ENCODE measurements at places on chromosomes 2 and 18.

GRCh38 chr2:166344286-166345113 lies 31.2 kb downstream of the SCN9A start:
- DNase-seq, result no peak

- DNase-seq, result no peak
Observed at GRCh38 chr18:46297621-46298020, 193.4 kb downstream of the HAUS1 start.

DNA sequence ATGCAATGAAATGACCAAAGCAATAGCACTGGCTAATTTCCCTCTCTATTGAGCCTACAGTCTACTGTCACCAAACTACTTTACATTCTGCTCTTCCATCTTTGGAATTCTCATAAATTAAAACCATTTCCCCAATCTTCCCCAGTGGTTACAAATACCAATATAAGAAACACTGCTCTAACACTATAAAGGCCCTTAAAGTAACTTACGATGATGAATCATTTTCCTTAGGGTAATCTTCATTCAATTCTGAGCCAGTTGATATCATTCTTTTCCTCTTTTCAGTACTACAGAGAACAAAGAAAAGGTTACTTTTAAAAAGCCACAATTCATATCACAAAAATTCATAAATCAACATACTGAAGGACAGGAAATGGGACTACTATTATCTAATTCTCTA lies 22.1 kb downstream of the USP37 start:
- DNase-seq, result no peak

GRCh38 chr18:40937386-40937785 lies 1017.6 kb upstream of the PIK3C3 start:
- no peak for DNase-seq

DNA sequence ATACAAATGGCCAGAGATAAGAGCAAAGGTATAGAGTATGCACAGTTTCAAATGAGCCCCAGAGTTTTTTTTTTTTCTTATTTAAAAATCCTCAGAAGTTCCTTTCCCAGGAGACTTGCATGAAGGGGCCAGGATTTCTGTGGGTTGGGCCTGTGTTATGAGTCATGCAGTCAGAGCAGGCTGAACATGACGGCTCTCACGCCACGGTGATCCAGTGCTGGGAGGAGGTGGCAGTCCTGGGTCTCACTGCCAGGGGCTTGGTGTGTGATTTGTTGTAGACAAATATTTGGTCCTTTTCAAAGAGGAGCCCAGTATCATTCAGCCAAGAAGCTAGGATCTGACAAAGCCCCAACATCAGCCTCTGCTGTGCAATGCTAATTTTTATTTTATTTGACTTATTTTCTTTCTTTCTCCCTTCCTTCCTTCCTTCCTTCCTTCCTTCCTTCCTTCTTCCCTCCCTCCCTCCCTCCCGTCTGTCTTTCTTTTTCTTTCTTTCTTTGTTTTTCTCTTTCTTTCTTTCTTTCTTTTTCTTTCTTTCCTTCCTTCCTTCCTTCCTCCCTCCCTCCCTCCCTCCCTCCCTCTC lies 10.4 kb upstream of the KCNE4 start:
- DNase-seq, result peak; percentile 4

DNA sequence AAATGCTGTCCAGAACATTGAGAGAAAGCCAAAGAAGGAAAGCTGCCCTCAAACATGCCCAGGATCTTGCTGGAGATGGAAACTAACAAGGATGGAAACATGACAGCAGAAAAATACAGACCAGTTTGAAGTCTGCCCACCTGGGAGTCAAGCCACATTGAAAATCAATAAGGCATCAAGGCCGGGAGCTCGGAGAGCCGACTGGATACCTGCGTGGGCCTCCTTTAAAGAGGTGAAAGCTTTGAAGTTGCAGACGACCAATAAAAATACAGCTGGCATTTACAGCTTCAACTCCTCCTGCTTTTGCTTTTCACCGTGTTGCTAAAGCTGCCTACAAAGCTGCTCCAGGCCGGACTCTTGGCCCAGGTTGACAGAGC lies 279.7 kb downstream of the SRBD1 start:
- no peak for DNase-seq

DNA sequence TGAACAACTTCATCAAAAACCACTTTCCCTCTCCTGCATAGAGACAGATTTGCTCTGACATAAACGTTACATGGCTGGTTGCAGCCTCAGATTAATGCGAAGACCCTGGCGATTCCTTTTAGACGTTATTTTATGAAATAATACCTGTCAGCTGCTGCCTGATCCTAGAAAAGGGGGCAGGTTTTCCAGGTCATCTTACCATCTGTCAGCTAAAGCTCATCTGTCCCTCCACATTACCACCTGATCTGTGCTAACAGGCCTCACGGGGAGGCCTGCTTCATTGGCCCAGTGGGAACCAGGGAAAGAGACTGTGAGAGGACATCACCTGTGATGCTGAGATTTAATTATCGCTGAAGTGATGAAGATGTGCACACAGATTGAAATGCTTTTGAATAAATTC lies 261.0 kb downstream of the ARHGAP15 start:
- no peak for DNase-seq

- DNase-seq, result no peak
Observed at GRCh38 chr2:38106405-38107094, 30.6 kb upstream of the CYP1B1 start.

GRCh38 chr2:27149570-27150405 lies 984 bp downstream of the TCF23 start:
- no peak for DNase-seq

DNA sequence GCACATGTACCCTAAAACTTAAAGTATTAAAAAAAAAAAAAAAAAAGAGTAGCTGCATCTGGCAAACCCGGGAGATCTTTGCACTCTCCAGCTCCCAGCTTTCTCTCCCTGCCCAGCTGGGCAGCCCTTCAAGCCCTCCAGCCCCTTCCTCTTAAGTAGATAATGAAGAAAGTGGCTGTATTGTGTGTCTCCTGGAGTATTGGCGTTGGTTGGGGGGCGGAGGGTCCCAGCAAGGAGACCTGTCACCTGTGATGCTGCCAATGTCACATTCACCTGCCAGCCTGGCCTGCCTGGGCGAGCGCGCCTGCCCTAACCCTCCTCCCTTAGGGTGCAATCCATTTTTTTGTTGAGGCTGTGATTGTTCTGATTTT lies 2.0 kb downstream of the C2orf72 start:
- no peak for DNase-seq

- DNase-seq, result no peak
Observed at GRCh38 chr18:49590608-49591007, 28.8 kb downstream of the LIPG start.

GRCh38 chr2:69677914-69678313 lies 34.4 kb upstream of the AAK1 start:
- DNase-seq, result no peak

DNA sequence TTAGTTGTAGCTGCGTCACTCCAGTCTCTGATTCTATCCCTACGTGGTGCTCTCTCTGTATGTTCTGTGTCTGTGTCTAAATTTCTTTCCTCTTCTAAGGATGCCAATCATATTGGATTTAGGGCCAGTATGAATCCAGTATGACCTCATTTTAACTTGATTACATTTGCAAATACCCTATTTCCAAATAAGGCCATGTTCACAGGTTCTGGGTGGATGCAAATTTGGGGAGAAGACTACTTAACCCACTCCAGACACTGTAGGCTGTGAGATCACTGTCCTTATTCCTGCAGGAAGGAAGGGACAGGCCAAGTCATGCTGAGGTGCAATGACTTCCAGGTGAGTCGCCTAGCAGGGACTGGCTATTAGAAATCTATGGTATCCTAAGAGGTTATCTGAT lies 272.2 kb downstream of the CELF4 start:
- no peak for DNase-seq

DNA sequence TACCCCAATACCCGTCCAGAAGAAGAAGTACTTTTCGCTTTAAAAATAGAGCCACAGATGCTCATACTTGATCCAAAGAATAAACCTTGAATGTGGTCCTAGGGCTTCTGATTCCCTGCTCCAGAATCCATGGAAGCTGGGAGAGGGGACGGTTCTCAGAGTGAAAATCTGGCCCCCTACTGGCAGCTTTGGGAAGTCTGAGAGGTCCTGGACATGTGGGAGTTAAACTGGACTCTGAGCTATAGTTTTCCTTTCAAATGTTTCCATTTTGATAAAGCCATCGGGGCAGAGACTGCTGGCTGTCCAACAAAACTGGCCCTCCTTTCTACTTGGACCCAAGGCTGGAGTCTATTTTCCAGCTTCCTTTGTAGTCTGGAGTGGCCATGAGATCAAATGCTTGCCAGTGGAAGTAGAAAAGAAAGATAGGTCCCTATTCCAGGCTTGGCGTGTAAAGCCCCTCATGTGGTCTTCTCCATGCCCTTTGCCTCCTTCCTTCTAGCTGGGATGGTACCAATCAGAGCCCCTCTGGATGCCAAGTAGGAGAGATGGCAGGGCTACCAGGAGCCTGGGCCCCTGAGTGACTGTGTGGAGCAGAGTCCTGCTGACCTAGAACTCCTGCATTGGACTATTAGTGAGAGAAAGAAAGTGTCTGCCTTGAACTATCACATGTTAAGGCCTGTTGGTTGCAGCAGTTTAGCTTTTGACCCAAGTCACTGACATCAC lies 37.7 kb upstream of the TBC1D8 start:
- DNase-seq, result no peak

DNA sequence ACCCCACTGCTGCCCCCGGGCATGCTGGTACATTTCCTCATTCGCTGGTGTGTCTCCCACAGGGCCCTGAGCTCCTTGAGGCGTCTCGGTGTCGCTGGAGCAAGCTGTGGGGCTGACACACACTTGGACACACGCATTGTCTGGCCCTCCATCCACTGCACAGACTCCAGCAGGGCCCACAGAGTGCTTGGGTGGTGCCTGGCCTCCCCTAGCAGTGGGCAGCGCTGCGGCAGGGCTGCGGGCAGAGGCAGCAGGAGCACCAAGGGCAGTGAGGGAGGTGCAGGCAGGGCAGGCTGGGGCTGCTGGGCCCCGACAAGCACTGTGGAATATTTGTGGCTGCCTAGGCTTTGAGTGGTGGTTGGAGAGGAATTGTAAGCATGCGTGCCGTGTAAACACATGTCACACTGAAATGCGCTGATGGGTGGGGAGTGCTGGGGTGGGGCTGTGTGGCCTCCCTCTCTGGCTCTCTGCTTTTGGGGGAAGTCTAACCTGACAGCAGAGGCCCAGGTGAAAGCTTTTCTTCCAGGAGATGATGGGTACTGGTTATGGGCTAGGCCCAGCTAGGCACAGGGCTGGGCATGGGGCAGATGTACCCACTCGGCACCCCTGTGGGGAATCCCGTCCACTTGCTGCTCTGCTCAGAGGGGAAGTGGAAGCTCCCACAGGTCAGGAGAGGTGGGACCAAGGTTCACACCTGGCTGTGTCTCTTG lies 55.5 kb upstream of the HS6ST1 start:
- no peak for DNase-seq

DNA sequence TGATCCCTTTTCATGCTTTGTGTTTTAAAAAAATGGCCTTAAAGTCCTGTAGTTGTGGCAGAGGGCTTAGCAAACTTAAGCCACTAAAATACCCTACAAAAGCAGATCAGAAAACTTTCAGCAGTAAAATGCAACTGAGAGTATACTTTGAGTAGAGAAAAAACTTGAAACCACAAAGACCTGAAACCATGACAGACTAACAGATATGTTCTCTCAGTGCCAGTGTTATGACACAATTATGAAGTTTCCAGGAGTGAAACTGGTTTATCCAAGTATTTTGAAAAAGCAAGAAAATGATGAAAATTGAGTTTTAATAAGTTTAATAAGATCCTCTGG lies 74.5 kb downstream of the SPRED2 start:
- DNase-seq, result no peak

- DNase-seq, result no peak
Observed at GRCh38 chr2:121043827-121044222, 241.2 kb downstream of the TFCP2L1 start.

DNA sequence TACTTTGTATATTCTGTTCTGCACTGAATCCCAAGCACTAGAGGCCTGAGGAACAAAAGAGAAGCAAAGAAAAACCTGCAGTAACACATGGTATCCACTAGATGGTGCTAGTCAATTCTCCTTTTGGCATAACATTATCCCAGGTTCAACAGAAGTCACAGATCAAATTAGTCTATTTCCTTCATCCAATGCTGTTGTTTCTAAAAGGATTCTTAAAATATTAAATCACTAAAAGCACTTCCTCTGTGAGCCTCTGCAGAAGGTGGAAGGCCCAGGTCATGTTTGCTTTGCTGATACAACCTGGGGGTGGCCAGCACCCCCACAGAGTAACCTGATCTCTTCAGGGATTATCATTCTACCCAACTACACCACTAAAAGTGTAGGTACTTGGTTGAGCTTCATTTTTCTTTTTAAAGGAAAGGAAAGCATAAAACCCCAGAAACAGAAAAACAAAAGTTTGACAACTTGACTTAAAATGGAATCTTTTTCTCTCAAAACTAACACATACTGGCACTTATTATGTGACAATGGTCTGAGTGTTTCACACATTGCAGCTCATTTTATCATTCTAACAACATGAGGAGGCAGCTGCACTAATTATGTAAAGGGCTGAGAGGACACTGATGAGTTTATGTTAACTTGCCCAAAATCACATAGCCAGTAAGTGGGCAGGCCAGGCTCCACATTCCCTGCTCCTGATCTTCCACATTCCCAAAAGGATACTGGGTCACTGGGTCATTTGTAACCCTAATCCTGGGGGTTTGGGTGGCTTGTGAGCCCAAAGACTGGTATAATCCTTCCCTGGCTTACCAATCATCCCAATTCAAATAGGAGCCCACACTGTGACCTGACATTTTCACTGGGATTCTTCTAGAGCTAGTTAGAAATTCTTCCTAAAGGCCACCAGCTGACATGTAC lies 66.8 kb upstream of the DNER start:
- no peak for DNase-seq

DNA sequence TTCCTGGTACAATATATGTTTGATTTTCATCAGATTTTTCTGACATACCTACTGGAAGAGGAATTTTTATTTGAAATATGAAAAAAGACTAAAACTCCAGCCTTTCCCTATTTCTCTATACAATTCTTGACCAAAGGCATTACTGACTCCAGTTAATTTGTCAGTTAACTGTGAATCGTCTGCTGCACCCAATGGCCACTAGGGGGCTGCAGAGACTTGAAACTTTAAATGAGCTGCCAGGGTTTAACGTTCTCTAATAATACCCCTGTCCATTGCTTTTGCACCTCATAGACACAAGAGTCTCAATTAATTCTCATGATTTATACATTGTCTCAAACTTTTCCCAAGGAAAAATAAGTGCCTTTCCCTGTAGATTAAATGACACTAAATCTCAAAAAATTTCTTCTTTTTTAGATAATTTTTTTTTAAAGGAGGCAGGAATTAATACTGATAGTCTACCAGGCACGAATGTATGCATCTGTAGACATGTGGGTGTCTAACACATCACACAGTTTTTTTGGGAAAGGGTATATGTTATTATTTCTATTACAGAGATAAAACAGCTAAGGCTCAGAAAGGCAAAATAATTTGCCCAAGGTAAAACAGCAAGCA lies 1.8 kb upstream of the ALK start:
- peak; percentile 22 for DNase-seq

GRCh38 chr2:1858733-1859132 lies 114.4 kb upstream of the PXDN start:
- DNase-seq, result no peak
